Stimulated activated CD8-positive, alpha-beta memory T cell treated with anti-CD3 and anti-CD28 coated beads, Interleukin-7, amount 100 ng/mL, for 24 hours (primary cell): ENCODE measurements at places on chromosomes 5 and 9.

DNA sequence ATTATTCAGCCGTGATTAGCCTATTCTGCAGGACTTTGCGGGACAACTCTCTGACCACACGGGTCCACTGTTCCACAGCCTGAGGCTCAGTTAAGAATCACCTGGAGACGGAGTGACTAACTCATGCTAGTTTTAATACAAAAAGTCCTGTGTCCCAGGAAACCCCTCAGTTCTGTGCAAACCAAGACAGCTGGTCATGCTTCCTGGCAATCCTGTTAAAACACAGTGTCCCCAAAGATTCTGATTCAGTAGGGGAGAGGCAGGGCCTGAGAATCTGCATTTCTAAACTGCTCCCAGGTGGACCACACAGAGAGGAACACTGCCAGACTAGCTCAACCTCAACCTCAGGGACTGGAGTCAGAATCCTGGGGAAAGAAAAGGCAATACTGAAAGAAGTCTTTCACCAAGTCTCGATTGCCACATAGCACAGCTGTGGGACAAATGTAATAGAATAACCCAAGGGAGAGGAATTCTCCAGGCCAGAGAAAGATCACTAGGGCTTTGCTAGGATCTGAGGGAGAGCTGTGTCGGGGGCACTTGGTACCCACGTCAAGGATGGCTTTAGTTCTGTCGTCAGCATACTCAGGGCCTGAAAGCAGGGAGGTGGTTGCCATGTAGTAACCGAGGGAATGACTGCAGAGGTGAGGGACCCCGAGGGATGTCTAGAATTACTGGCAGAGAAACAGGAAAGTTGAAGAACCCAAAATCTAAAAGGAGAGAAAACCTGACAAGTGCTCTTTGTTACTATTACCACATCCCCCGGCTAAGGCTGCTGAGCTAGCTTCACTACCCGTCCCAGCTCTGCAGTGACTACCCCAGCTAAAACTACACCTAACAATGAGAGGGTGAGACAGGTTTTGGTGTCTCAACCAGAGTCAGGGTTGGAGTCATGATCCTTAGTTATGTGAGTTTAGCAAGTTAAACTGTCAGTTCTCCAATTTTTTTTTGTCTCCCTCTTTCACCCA is 8.6 kb downstream of the SUSD1 start:
- DNase-seq, result no peak

- no peak for DNase-seq
Measured at GRCh38 chr5:14745753-14746152, 81.2 kb downstream of the OTULIN start.

GRCh38 chr9:74742792-74743730 is 144.7 kb downstream of the TRPM6 start:
- DNase-seq, result no peak

DNA sequence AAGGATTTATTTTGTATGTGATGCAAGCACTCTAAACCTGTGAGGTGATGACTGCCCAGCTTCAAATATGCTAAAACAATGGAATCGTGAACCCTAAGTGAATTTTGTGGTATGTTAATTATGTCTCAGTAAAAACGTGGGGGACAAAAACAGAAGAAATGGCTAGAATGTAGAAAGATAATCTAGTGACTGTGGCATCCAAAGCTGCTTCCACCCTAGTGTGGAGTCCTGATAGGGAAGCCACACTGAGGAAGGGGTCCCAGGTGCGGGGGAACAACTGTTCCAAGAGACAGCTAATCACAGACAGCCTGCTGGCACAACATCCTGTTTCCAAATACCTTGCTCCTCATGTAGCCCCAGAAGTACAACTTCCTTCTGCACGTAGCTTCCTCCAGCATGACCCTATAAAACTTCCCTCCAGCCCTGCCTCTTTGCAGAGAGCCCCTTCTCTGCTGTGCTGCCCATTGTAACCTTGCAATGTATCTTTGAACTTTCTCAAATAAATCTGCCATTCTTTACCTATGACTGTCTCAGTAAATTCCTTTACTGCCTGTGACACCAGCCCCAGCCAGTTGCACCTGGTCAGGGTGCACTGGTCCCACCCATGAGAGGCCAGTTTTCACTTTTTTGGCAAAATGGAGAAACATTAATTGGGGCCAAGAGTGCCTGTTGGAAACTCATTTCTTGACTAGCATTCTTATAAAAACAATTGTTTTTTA is 4.9 kb downstream of the GMCL2 start:
- DNase-seq, result no peak

DNA sequence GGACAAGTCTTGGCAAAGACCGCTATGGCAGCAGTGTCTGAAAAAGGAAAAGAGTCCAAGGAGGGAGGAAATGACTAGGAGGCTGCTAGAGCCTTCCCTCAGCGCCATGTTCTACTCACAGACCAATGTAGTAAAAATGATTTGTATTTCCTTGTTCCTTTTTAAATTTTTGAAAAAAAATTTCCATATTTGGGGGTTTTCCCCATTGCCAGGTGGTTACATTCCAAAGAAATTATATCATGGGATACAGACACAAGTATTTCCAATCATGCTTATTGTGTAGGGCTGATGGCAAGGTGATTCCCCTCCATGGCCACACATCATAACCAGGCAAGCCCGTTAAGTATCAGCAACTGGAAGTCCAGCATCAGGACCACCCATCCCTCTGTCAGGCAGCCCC is 138.2 kb downstream of the PIP5K1B start:
- DNase-seq, result no peak
